ENCODE measurements at places on chromosomes 4 and X.

DNA sequence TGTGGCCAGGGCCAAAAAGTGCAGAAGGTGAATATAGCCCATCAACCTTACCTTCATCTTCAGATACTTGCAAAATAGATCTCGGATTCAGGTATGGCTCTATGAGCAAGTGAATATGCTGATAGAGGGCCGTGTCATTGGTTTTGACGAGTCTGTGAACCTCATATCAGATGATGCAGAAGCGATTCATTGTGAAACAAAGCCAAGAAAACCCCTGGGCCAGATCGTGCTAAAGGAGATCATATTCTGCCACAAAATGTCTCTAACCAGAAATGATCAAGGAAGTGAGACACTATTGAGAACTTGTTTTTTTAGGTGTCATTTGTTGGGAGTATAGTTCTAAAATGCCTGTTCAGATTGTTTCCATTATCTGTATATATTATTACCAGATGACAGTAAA lies 48.3 kb downstream of the PDK3 start:
- DNase-seq: no peak

DNA sequence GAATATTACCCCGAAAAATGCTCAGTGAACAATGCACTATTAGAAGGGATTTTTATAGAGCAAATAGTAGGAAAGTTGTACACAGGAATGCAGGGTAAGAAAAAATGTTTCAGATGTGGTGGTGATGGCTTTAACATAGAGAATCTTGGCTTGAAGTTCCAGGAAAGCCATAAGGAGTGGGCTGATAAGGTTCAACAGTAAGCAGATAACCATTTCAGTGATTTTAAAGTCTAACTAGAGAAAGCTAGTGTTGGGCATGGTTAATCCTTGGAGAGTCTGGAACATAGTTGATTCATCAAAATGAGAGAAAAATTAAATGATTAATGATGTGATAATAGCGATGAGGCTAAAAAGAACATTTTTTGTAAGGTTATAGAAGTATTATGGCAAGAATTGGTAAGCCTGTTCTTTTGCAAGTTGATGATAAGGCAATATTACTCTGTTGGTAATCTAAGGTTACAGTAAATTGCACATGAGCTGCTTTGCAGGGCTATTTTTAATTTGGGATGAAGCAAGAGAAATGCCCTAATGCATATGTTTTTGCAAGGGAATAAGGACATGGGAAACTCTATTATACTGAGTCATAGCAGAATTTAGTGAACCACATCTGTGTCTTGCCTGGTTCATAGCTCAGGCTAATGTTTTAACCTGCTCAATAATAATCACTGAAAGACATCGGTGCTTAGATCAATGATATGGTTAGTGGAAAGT lies 44.3 kb downstream of the GALNTL6 start:
- no peak for DNase-seq

DNA sequence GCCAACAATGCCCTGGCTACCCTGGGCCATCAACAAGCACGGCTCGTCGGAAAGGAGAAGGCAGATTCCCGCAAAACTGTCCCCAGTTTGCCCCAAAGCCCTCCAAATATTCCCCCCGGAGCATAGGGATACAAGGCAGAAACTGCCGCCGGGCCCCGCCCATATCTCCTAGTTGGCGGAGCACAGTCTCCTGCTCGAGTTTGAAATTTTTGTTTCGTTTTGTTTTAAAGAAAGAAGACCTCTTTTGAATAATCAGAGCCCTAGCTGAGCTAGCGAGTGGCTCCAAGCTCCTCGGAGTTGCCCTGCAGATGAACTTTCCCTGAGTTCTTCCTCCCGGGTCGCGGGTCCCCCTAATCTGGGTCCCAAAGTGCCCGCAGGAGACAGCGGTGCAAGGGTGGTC lies 138.1 kb upstream of the ZIC3 start:
- peak; percentile 17 for DNase-seq

GRCh38 chr4:84708406-84709135 lies 125.6 kb downstream of the CDS1 start:
- DNase-seq: no peak

GRCh38 chrX:136030303-136031191 lies 45.3 kb downstream of the SLC9A6 start:
- DNase-seq: peak; percentile 95

GRCh38 chr4:15198070-15198727 lies 195.9 kb downstream of the CPEB2 start:
- DNase-seq: peak; percentile 13

- DNase-seq: no peak
These were observed 137.7 kb downstream of the CRLF2 start for GRCh38 chrX:1074755-1075154.

GRCh38 chr4:8198206-8198905 lies 734 bp upstream of the SH3TC1 start:
- no peak for DNase-seq

DNA sequence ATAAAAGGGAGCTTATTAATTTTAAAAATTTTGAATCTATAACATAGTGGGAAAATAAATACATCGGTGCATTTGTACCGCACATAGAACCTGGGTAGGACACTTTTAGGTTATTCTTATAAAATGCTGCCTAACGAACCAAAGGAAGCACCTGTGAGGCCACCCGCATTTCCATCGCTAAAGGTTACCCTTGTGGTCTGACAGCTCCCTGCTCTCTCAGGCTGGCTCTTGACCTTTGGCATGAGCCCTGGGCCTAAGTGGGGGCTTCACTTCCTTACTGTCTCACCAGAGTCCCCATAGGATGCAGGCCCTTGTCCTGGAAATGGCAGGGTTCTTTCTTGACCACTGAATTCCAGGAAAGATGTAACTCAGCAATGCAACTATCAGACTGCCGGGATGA lies 46.0 kb downstream of the HADH start:
- no peak for DNase-seq

- DNase-seq: no peak
These were observed 66.9 kb downstream of the ARHGEF9 start for GRCh38 chrX:63718010-63718694.

DNA sequence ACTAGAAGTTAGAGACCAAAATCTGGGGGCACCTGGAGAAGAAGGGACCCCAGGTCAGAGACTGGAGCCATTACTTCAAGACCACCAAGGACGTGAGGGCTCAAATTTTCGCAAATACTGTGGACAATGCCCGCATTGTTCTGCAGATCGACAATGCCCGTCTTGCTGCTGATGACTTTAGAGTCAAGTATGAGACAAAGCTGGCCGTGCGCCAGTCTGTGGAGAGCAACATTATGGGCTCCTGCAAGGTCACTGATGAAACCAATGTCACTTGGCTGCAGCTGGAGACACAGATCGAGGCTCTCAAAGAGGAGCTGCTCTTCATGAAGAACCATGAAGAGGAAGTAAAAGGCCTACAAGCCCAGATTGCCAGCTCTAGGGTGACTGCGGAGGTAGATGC lies 101.2 kb downstream of the NCAPG start:
- no peak for DNase-seq

DNA sequence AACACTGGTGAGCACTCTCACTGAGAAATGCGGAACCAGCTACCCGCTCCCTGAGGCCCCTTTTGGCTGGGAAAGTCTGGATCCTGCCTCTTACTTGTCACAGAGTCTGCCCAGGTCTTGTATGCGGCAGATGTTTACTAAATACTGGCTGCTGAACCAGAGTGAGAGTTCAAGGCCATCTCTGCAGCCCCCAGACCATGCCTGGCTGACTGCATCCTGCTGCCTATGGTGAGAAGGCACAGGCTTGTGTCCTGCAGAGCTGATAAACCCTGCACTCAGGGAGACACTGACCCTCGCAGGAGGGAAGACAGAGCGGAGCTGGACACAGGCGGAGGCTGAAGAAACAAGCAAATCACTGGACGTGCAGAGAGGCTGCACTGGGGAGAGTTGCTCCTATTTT lies 46.5 kb downstream of the JAKMIP1 start:
- no peak for DNase-seq

- DNase-seq: peak; percentile 51
These were observed 279.8 kb upstream of the FRG1 start for GRCh38 chr4:189660722-189661360.

- DNase-seq: no peak
These were observed 196.9 kb downstream of the NWD2 start for GRCh38 chr4:37441231-37442061.

- DNase-seq: peak; percentile 54
These were observed 75.1 kb downstream of the MXRA5 start for GRCh38 chrX:3271183-3271833.

GRCh38 chr4:124459196-124459940 lies 253.2 kb downstream of the ANKRD50 start:
- peak; percentile 35 for DNase-seq

DNA sequence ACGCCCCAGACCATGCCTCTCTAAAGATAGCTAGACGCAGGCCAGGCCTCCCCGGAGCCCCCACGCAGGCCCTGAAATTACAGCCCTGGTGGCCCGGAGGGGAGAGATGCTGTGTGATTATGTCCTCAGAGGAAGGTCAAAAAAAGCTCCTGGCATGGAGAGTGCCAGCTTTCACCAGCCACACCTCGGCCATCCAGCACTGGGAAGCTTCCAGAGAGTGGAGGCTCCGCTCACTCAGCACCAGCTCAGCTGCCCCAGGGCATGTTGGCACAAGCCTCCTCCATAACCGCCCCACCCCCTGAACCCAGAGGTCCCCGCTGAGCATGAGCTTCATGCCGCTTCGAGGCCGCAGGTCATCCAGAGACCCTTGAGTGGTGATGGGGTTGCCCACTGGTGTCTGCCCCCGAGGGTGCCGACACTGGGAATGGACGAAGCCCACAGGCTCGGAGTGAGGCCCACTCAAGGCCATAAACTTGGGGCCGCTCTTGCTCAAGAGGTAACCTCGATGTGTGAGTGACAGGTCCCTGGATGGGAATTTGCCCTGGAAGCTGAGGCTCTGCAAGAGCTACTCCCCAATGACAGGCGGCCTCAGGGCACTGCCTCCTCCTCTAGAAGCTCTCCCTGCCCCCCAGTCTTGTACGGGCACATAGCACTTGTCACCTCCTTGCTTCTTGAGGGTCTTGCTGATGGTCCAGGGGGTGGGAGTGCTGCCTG lies 4.4 kb upstream of the BGN start:
- no peak for DNase-seq

- no peak for DNase-seq
These were observed 37.6 kb upstream of the LGI2 start for GRCh38 chr4:25068386-25068785.

- peak; percentile 4 for DNase-seq
These were observed 291.7 kb downstream of the KCNIP4 start for GRCh38 chr4:21656832-21657231.

DNA sequence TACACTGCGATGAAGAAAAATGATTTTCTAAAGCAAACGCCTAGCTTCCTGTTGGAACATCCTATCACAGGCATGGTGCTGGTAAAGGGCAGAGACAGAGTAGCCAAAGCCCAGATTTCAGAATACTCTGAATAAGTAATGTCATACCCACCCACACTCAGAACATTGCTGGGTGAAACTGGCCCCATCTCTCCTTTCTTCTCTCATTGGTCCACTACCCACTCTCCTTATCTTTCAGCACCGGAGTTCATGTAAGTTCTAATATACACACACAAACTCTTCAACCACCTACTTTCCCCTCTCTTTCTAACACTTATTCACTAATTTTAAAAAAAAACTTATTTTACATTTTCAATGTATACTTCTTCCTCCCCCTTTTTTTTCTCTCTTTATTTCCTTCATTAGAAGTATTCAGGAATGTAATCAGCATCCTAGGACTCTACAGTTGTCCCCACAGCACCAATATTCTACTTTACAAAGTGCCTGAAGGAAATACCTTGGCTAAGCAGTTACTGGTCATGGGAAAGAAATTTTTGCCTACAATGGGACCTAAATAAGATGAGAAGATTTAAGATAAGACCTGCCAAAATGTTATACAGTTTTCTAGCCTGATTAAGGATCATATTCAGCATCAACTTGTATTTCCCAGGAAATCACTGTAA lies 63.0 kb downstream of the SEC24D start:
- no peak for DNase-seq

DNA sequence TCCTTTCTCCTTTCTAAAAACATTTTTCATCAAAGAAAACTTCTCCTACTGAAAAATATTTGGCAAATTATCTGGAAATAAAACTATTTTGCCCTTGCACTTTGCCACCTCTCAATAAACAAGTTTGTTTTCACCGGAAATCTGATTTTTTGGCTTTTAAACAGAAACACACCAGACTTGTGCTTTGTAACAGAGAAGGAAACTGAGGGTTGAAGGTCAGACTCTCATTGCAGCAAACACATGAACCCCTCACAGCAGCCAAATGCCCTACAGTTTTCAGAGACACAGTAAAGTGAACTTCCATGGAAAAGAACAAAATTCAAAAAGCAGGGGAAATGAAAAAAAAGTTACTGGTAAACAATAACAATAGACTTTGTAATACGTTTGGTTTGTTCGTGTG lies 95.6 kb upstream of the WDR17 start:
- DNase-seq: no peak

DNA sequence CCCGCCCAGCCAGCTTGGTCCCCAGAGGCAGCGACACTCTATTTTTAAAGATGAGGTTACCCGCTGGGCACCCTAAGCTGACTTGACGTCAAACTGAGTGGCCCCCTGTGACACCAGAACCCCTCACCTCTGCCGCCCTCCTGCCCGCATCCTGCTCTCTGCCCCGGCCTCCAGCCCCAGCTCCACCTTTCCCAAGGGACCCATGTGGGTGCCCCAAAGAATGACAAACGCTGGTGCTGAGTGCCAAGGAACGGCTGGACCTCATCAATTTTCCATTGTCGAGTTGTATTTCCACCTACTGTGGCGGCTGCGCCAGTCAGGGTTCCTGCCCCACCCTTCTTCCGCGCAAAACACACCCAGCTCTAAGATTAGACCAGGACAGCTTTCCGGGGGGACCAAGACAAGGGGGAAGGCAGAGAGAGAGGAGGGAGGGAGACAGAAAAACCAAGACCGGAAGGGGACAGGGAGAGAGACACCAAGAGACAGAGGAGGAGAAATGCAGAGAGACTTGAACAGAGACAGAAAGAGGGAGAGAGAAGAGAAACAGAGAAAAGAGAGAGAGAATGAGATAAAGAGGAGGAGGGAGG lies 2.0 kb downstream of the PRKX start:
- DNase-seq: peak; percentile 26

- peak; percentile 60 for DNase-seq
These were observed 550.9 kb upstream of the BOD1L1 start for GRCh38 chr4:14178421-14178820.

DNA sequence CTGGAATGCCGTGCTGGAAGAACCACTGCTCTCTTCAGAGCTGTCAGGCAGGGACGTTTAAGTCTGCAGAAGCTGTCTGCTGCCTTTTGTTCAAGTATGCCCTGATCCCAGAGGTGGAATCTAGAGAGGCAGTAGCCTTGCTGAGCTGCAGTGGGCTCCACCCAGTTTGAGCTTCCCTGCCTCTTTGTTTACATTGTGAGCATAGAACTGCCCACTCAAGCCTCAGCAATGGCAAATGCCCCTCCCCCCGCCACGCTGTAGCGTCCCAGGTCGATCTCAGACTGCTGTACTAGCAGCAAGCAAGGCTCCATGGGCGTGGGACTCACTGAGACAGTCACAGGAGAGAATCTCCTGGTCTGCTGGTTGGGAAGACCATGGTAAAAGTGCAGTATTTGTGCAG lies 34.8 kb upstream of the MUC7 start:
- DNase-seq: no peak
